ENCODE measurements at places on chromosomes 7 and 10.

DNA sequence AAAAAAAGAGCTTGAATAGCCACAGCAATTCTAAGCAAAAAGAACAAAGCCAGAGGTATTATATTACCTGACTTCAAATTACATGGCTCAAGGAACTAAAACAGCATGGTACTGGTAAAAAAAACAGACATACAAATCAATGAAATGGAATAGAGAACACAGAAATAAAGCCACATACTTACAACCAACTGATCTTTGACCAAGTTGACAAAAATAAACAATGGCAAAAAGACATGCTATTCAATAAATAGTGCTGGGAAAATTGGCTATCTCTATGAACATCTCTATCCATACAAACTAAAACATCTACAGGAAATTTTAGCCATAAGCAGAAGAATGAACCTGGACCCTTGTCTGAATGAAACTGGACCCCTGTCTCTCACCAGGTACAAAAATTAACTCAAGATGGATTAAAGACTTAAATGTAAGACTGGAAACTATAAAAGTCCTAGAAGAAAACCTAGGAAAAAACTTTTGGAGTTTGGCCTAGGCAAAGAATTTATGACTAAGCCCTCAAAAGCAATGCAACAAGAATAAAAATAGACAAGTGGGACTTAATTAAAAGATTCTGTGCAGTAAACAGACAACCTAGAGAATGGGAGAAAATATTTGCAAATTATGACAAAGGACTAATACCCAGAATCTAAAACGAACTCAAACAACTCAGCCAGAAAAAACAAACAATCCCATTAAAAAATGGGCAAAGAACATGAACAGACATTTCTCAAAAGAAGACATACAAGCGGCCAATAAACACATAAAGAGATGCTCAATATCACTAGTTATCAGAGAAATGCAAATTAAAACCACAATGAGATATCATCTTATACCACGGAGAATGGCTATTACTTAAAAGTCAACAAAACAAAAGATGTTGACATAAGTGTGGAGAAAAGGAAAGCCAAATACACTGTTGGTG is 72.8 kb upstream of the DDC start:
- DNase-seq: no peak

DNA sequence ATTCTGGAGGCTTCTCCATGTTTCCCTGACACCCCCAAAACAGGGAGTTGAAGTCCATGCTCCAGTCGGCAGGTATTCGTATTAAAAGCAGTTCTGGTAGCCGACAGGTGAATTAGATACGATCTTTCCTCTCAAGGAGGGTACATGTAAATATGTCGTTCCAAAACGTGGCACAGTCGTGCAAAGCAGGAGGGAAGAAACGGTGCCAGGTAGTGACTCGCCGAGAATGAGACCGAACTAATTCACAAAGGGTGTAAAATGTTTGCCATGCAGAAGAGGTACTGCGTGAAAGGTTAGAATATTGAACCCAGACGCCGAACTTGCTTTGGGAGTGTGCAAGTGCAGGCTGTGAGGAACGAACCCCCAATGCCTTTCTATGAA is 483 bp downstream of the EDRF1 start:
- DNase-seq: no peak

DNA sequence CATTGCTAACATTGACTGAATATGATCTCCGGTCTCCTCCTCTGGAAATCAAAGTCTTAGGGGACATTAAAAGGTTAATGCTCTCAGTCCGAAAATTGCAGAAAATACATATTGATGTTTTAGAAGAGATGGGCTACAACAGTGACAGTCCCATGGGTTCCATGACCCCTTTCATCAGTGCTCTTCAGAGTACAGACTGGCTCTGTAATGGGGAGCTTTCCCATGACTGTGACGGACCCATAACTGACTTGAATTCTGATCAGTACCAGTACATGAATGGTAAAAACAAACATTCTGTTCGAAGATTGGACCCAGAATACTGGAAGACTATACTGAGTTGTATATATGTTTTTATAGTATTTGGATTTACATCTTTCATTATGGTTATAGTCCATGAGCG is 39.2 kb downstream of the SAMD8 start:
- no peak for DNase-seq

- DNase-seq: no peak
Measured at GRCh38 chr10:86914734-86915133, 42.7 kb downstream of the MMRN2 start.

DNA sequence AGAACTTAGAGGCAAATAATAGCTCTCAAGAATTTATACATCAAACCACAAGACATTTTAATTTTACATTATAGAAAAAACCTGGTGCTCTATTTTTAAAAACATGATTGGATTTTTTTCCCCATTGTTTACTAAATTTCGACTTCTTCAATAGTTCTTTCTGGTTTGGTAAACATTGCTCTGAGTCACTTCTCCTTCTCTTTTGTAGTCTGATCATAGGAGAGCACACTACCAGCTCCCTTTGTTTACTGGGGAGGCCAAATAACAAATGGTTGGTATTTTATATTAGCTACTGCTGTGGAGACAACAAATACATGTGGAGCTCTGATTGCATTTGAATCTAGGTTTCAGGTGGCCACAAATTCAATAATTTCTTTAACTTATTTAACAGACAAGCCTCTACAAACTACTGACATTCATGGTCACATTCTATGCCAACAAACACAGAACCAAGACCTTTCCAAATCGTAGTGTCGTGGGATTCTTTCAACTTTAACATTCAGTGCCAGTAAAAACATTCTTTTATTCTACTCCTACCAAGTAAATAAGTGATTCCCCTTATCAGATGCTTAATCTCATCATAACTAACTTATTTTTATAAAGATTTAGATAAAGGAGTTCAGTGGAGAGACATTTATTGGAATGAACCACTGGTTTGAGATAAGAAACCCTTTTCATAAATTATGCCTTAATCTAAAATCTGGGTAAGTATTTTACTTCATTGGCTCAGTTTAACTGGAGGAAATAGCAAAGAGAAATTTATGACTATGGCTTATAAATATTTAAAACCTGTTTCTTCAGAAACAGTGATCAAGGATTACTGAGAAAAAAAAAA is 17.7 kb upstream of the FXYD4 start:
- no peak for DNase-seq

DNA sequence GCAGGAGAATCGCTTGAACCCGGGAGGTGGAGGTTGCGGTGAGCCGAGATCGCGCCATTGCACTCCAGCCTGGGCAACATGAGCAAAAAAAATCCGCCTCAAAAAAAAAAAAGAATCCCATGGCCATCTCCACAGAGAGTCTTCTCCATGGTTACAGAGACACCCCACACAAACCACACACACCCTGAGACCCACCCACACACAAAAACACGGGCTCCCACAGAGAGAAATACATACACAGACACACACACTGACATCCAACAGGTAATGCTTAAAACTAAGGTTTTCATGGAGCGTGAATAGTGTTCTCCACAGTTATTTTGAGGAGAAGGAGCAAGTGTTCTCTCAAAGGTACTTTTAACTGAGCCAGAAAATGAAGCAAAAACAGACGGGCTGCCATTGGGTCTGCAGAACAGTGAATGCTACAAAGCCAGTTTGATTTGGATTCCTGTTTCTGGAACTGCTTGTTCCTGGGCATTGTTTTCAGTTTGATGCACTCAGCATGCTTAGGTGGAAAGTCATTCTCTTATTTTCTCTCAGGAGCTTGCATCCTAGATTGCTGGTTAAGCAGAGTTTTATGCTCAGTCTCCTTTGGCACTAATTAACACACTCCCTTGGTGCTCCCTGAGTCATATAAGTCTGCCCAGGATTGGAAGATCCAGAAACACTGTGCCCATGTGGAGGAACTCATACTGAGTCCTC is 15.4 kb downstream of the AHCYL2 start:
- no peak for DNase-seq

DNA sequence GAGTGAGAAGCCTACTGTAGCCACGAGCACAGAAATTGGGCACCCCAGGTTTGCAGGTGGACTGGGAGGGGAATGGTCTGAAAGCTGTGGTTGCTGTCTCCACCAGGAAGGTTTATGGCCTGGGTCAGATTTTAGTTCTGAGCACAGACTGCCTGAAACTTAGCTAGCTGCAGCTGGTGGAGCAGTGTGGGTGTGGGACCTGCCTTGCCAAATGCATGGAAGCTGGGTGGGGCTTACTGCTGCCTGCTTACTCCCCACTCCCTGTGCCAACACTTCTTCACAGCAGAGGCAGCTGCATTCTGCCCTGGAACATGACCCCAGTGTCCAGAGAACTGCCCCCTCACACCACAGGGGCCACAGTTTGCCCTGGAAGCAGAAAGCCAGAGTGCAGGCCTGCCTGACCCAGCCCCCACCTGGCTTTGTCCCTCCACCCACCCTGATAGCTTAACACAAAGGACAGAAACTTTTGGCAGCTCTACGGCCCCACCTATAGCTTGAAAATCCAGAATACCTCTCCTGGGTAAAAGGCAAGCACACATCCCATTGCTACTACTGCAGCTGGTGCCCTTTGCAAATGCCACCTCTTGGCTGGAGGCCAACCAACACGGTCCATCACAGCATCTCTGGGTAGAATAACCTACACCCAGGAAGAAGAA is 281.6 kb downstream of the AGMO start:
- no peak for DNase-seq

GRCh38 chr10:3057946-3058345 is 9.4 kb upstream of the PFKP start:
- DNase-seq: no peak

DNA sequence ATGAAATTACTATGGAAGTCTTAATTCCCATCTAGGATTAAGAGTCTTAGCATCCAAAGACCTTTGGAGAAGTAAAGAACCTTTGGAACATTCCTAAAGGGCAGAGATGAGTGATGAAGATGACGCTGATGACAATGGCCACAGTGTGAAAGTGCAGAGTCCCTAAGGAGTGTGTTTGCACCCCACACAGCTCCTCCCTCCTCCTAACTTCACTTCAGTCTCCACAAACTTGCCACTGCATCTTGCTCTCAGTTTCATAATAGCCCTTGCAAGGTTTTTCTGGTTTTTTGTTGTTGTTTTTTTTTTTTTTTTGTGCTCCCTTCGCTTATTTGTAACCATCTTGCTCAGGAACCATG is 117.5 kb upstream of the ANLN start:
- no peak for DNase-seq

DNA sequence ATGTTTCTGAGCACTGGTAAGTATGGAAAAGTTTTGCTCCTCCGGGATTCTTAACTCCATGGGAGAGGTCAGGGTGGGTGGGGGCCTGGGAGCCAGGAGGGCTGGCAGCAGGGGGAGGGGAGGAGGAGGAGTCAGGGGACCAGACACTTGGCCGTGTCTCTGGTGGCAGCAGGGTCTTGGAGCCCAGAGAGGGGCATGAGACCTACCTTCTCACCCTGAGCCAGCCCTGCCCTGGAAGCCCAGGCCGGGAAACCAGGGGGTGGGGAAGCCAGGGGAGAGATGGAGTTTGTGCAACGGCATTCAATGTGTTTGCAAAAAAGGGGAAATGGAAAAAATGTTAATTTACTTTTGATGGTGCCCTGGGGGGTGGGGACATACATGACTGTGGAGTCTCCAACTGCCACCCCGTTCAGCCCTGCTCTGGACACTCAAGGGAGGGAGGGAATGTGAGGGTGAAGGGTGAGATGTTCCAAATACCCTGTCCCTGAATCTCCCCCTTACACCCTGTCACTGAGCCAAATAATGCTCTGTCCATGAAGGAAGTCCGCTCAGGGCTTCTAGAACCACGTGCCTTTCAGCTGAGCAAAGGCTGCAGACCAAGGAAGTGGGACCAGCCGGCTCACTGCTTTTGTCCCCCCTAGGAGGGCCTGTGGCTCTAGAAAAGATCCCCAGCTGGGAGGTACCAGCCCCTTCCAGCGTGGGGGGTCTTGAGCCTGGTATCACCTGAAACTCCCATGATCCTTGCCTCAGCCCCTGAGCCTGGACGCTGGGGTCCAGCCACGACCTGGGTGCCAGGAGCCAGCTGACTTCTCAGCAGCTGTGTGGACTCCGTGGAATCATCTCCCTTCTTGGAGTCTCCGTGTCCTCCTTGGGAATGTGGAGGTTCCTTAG is 48.3 kb downstream of the TMEM270 start:
- peak; percentile 10 for DNase-seq

- DNase-seq: no peak
Measured at GRCh38 chr7:70640266-70640833, 491.6 kb upstream of the GALNT17 start.

All from CD4-positive, alpha-beta T cell treated with Interleukin-4 for 1 hour (primary cell).